ENCODE measurements at places on chromosomes 6 and 20.

DNA sequence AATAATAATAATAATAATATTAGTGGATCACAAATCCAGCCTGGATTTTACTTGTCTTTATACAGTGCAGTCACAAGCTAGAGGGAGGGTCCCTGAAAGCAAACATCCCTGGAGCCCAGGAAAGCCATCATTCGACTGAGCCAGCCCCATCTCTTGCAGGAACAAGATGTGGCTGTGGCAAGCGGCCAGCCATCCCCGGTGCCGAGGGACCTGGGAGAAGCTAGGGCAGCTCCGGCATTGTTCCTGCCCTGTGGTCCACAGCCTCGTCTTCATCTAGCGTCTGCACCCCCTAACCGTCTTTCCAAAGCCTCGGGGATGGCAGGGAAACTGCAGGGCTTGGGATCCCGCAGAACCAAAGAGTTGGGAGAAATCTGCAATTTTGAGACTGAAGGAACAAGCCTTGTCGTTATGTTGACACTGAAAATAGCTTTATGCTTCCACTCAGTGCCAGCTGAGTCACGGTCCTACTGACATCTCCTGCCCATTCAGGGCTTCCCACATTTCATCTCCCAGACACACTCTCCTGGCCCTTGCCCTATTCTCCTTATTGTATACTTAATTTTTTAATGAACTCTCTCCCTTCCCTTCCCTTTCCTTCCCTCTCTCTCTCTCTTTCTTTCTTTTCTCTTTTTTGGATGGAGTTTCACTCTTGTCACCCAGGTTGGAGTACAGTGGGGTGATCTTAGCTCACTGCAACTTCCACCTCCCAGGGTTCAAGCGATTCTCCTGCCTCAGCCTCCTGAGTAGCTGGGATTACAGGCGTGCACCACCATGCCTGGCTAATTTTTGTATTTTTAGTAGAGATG, 62.5 kb upstream of the ZNFX1 start:
- DNase-seq: no peak

DNA sequence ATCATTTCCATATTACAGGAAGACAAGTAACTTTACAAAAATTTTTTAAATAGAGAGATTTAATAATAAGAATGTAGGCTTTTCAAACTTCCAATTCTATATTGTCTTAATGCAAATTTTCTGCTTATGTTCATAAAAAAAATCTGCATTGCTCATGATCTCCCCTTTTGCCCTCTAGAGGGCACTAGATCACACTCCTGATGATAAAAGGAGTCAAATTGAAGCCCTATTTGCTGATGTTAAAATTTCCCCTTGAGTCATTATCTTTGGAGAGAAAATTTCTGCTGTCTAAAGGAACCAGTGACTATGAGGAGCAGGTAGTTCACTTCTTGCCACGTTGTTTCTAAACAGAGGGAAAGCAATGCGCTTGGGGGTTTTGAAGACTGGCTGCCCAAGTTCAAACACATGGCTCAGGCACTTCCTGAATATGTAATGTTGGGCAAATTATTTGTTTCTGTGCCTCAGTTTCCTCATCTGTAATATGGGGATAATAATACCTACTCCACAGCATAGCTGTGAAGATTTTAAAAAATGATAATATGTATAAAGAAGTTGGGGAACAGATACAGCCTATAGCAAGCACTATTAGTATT, 874.2 kb downstream of the TFAP2A start:
- DNase-seq: peak; percentile 37

DNA sequence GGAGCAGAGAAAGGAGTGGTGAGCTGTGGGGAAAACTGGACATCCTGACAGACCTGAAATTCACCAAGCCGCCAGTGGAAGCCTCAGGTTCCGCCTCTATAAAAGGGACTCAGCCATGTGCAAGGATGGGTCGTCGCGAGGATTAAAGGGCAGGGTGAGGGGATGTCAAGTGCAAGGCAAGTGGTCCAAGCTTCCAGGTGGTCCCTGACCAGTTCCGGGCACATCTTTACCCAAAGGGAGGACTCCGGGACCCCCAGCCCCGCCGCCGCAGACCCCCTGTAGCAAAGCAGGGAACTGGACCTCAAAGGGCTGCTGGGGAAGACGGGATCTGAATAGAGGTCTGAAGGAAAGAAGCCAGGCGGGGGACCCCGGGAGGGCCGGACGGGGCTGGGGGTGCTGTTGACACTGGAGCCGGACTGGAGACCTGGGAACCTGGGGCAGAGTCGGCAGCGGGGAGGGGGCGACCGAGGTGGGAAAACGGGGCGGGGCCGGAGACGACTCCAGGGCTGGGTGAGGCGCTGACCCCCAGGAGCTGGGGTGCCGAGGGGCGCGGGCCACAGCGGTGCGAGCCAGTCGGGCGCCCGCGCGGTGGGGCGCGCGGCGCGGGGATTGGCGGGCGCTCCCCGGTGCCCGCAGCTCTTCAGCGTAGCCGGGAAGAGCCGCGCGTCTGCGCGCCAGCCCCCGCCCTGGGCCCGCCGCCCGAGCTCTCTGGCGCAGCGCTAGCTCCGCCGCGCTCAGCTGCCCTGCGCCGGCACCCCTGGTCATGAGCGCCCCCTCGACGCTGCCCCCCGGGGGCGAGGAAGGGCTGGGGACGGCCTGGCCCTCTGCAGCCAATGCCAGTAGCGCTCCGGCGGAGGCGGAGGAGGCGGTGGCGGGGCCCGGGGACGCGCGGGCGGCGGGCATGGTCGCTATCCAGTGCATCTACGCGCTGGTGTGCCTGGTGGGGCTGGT, at the start of gene SSTR4:
SSTR4 (plus strand) TSS at position 592 of the 951 bp plus-strand sequence; CDS start at position 764, 172 bp downstream.
- no peak for DNase-seq

GRCh38 chr6:157853018-157853805, 30.2 kb downstream of the SNX9 start:
- no peak for DNase-seq

GRCh38 chr6:30951907-30952469, 11.2 kb downstream of the MUCL3 start:
- no peak for DNase-seq

- DNase-seq: no peak
Measured at GRCh38 chr6:11207199-11207968, 25.1 kb downstream of the NEDD9 start.

GRCh38 chr6:160201061-160201460, 57.6 kb downstream of the SLC22A2 start:
- no peak for DNase-seq

GRCh38 chr6:146851837-146852236, 253.1 kb downstream of the ADGB start:
- DNase-seq: no peak

GRCh38 chr20:47660983-47661700, 124.1 kb downstream of the SULF2 start:
- no peak for DNase-seq

DNA sequence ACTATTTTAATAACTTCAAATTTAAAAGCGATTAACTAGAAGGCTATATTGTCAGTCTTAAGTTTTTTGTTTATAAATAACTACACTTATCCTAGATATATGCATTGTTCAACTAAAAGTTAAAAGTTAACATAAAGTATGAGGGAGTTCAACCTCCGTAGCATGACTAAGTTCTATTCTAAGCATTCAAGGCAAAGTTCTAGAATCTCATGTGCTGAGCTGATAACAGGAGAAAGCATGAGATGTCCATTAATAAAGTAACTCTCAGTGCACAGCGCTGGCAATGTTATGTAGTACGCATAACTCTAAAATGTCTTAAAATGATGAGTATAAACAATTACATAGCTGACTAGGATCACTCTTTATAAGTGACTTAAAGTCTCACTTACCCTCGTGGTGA, 264.8 kb downstream of the RNGTT start:
- no peak for DNase-seq

DNA sequence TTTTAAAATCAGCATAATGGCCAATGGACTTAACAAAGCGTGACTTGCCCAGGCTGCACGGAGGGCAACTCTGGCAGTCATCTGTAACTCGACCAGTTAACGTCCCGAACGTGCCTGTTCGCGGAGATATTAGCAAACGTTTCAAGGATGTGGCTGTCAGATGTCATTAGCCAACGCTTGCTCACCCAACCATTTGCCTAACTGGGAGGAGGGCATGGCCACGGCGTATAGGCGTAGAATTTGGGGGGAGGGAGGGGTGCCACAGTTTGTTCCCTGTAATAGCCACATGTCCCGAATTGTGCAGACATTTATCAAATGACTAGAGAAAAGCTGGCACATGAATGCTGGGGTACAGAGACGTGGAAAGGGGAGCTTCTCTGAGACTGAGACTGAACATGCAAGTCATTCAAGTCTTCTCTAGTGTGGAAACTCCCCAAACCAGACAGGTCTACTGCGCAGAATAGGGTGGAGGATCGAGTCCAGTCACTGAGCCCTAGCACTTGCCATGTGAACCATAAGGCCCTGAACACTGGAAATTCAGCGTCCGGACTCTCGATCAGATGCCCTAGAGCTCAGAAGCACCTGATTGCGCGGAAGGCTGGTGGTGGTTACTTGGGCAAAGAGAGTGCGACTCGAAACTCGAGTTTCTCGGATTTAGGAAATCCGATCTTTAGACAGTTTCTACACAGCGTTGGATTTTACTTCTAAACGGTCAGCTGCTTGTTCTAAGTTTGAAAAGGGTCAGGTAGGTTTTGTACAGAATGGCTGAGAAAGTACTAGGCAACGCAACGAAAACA, 32.6 kb downstream of the TFAP2B start:
- DNase-seq: no peak

DNA sequence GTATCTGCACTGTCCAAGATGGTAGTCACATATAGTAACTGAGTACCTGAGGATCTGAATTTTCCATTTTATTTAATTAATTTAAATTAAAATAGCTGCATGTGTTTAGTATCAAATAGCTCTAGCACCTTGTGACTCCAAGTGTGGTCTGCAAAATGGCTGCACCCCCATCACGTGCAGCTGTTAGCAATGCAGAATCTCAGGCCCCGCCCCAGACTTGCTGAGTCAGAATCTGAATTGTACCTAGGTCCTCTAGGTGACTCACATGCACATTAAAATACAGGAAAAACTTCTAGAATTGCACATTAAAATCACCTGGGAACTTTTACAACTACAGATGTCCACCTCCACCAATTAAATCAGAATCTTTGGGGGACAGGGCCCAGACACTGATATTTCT, 19.2 kb upstream of the FAM83C start:
- no peak for DNase-seq

DNA sequence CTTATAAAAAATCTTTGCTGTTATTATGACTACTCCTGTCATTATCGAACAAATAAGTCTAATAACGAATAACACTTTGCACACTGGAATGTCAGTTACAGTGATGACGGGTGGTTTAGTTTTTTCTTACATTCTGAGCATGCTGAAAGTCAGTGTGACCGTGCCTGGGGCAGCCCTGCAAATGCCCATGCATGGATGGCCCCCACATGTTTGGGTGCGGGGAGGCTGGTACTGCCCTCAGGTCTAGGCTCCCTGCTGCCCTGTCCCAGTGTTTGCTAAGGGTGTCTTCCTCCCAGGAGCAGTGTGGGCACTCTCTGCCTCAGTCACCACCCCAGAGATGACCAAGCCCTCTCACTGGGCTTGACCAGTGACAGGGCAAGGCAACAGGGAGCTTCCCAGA, 3.0 kb downstream of the CSTL1 start:
- no peak for DNase-seq

GRCh38 chr6:151240036-151240685, 394 bp downstream of the AKAP12 start:
- DNase-seq: peak; percentile 77

DNA sequence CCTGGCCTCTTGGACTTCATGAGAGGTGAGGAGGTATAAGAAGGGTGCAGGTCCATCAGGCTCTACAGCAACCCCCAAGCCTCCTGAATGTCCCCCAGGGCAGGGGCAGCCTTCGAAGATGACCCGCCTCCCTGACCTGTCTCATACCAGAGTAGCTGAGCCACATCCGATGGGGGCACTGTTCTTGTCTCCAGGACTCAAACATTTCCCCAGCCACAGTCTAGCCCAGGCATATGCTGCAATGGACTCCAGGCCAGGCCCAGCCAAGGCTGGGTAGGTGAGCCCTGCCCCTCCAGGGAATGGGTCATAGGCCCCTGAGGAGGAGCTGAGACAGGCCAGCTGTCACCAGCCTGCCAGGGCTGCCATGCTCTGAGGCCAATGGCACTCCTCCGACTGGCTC, 65.3 kb downstream of the BANF2 start:
- DNase-seq: no peak

Data from D341Med (cell line).